ENCODE measurements at places on chromosomes 2 and 18.
A peak's percentile ranks its signal among the peaks of the same experiment; 100 is the strongest.

- no peak for DNase-seq
Observed at GRCh38 chr2:232898592-232899543, 28.8 kb downstream of the SNORC start.

DNA sequence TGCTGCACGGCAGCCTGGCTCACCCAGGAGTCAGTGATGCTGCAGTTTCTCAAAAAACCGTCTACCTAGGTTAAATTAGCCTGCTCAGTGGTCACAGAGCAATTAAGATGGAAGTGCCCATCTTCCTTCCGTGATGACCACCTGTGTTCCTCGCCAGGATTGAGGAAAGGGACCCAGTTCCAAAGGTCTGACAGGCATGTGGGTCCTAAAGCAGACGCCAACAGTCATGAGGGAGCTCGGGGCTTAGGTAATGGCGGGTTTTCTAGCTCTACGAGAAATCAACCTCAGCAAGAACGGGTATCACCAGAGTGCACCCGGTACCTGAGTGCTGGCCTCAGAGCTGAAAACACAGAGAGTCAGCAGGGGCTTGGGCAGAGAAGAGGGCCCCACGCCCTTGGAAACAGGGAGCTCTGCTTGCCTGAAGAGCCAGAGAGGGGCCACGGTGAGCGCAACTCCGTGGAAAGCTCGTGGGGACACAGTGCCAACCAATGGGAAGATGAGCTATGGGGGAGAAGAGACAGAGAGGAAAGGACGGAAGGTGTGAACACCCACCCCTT is 34.3 kb upstream of the DNMT3A start:
- DNase-seq = no peak

GRCh38 chr18:79571211-79572092 is 108.2 kb upstream of the CTDP1 start:
- no peak for DNase-seq

DNA sequence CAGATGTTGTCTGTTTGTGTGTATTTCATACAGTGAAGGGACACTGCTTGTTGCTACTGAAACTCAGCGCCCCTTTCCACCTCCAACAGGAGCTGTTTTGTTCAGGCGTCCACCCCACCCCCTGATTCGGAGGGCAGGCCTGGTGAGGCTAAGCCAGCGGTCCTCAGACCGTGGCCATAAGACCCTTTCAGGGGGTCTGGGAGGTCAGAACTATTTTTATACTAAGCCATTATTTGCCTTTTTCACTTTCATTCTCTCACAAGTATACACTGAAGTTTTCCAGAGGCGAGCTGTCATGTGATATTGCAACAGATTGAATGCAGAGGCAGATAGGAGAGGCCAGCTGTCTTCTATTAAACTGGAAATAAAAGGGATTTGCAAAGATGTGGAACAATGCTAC is 39.7 kb upstream of the IGFBP5 start:
- peak; percentile 69 for DNase-seq

DNA sequence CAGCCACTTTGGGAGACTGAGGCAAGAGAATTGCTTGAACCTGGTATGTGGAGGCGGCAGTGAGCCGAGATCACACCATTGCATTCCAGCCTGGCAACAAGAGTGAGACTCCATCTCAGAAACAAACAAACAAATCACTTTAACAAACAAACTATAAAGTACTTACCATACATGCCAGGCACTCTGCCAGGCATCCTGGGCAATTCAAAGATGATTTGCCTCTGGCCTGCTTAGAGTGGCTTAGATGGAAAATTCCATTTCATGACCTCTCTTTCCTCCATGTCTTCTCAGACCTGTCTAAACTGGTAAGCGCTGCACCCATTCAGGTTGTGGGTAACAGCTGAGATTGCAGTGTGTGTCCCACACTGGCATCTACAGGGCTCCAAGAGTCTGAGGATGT is 273.2 kb downstream of the BCL2 start:
- no peak for DNase-seq

DNA sequence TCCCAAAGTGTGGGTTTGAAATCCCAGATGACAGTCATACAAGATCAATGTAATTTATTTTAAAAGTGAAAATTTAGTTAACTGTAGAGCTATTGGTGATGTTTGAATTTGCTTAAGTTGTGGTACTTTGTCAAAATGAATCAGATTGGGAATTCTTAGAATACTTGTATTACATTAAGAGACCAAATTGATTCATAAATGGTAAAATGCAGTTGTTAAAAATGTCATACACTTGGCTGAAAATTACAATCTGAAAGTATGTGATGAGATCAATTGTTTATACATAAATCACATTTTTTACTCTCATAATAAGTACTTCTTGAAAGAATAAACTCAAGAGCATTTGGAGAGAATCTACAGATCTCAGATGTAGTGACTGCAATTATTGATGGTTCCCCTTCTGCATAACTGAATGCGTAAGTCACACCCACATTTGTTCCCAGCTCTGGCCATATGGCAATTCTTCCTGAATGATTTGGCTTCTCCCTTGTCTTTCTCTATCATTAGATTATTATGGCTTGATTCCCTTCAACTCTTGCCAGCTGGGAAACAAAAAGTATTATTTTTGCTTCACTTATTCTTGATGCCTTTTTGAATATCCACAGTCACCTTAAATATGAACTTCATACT is 558.5 kb downstream of the CPS1 start:
- DNase-seq = peak; percentile 94

- no peak for DNase-seq
Observed at GRCh38 chr2:139674577-139674976, 894.4 kb upstream of the NXPH2 start.

GRCh38 chr2:207845202-207845864 is 75.6 kb upstream of the FZD5 start:
- DNase-seq = no peak

GRCh38 chr18:23994361-23994902 is 20.1 kb upstream of the TTC39C start:
- no peak for DNase-seq

Measured in NCI-H1694 treated with DMSO at 0.1 percent for 48 hours (cell line).